T-helper 17 cell (primary cell): ENCODE measurements at places on chromosomes 1 and 21. TPM values are rescaled to one million over a fixed set of nuclear protein-coding genes. Genes with fewer than 3 reads are reported as not detected.

NPHS2 gene
- total RNA-seq, result not detected

CA14 gene
- not detected for total RNA-seq

OR2L5 gene
- total RNA-seq, result not detected

SMCP gene
- total RNA-seq, result not detected

NUDT17 gene
- 2.1 TPM for total RNA-seq

TDRD5 gene
- not detected for total RNA-seq

CYP2J2 gene
- 0.63 TPM for total RNA-seq

SAMSN1 gene
- 64.9 TPM for total RNA-seq

MTMR11 gene
- 0.35 TPM for total RNA-seq

DNA sequence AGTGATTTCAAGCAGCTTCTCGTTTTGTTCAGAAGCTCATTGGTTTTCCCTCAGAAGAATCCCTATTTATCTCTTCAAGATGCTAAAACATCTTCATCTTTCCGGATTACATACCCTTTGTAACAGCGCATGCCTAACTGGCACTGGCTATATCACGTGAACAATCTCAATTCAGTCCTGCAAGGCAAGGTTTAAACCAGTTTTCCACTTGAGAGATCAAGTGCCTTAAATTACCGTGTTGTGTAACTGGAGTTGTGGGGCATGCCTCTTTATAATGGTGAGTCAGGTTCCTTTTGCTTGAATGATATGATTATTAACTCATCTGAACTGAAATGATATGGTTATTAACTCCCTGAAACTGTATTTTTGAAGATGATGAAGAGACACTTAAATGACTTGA lies 11.0 kb upstream of the ZFP69B start:
- DNase-seq, result no peak
- H3K4me3 ChIP-seq, result no peak overlapping the region
- no peaks in the 10 kb centered on the region for H3K36me3 ChIP-seq
- H3K4me1 ChIP-seq, result peaks cover 4% of the 10 kb centered on the region
- H3K27me3 ChIP-seq, result no peaks in the 10 kb centered on the region

- no peak for DNase-seq
- H3K36me3 ChIP-seq, result peaks cover 6% of the 10 kb centered on the region
- H3K4me3 ChIP-seq, result no peak overlapping the region
- H3K4me1 ChIP-seq, result peaks cover 2% of the 10 kb centered on the region
Measured at GRCh38 chr1:41097105-41097504, 75.6 kb upstream of the SLFNL1 start.

DNA sequence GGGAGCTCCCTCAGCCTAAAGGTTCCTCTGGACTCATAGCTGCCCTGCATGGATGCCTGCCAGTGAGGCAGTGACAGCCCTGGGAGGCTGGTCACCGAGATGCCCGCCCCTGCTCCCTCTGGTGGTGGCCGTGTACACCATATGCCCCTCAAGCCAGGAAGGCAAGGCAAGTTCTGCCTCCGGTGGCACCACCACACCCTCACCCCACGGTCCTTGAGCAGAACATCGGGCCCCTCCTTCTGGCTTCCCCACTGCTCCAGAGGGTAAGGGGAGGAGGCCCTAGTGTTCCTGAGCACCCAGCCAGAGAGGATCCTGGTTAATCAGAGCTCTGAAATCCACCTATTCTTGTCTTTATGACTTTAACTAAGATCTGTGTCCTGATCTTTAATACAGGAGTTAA lies 1.5 kb upstream of the S100A14 start:
- H3K27ac ChIP-seq, result no peak overlapping the region
- DNase-seq, result peak; percentile 61
- no peaks in the 10 kb centered on the region for H3K27me3 ChIP-seq

DNA sequence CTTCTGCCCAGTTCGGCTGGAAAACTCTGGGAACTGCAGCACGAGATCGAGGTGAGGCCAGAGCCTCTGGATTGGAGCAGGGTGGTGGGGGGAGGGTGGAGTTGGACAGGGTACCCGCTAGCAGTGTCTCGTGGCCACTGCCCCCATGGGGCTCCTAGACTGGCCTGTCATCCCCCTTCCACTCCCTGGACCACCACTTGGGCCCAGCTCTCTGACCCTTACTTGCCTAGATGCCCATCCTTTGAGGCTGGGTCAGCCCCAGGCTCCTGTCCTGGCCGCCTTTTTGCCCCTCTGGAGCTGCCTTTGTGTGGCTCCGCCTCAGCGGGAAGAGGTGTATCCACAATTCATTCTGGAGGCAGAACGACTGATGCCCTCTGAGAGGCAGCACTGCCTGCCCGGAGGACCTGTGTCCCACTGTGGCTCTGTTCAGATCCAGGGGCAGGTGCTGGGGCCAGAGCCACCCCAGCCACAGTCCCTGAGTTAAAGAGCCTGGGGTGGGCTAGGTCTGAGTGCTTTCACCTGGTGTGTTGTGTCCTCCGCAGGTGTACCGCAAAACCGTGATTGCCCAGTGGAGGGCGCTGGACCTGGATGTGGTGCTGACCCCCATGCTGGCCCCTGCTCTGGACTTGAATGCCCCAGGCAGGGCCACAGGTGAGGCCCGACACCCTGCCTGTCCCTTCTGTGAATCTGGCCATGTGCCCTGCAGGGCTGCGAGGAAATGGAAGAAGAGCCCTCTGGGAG lies 17.7 kb downstream of the FAAH start:
- no peak for DNase-seq
- H3K4me3 ChIP-seq, result peak overlapping the region; percentile 45
- H3K27me3 ChIP-seq, result no peaks in the 10 kb centered on the region

DNA sequence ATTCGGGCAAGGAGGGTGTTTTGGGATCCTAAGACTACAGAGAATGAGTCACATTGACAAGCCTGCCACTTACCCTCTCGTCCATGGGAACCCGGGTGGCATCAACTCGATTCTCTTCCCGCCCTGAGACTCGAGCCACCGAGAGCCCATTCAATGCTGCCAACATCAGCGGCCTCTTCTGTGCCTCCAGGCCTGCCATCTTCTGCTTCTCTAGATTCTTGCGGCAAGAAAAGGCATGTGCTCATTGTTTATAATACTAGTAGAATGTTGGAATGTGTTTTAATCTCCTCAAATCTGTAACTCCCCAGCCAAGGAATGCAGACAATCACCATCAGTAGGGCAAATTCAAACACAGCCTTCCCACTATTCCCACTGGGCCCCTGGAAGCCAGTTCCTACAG lies 96.9 kb downstream of the SMYD2 start:
- no peak overlapping the region for H3K4me3 ChIP-seq
- no peak overlapping the region for H3K27ac ChIP-seq
- peaks cover 3% of the 10 kb centered on the region for H3K4me1 ChIP-seq

- peaks cover 10% of the 10 kb centered on the region for H3K27me3 ChIP-seq
- no peak overlapping the region for H3K27ac ChIP-seq
- no peak overlapping the region for H3K4me3 ChIP-seq
- H3K4me1 ChIP-seq, result peaks cover 2% of the 10 kb centered on the region
- no peak for DNase-seq
- H3K36me3 ChIP-seq, result no peaks in the 10 kb centered on the region
Measured at GRCh38 chr1:96682056-96682455, 39.5 kb upstream of the PTBP2 start.

- H3K27ac ChIP-seq, result peak overlapping the region; percentile 91
- peaks cover 23% of the 10 kb centered on the region for H3K4me1 ChIP-seq
- no peak for DNase-seq
- no peaks in the 10 kb centered on the region for H3K36me3 ChIP-seq
Measured at GRCh38 chr1:193183019-193183627, 3.3 kb downstream of the B3GALT2 start.

- H3K4me1 ChIP-seq, result peaks cover 11% of the 10 kb centered on the region
- H3K36me3 ChIP-seq, result no peaks in the 10 kb centered on the region
- peaks cover 6% of the 10 kb centered on the region for H3K27me3 ChIP-seq
- no peak overlapping the region for H3K27ac ChIP-seq
- no peak overlapping the region for H3K4me3 ChIP-seq
- no peak for DNase-seq
Measured at GRCh38 chr1:228939881-228940392, 204.7 kb downstream of the RHOU start.

DNA sequence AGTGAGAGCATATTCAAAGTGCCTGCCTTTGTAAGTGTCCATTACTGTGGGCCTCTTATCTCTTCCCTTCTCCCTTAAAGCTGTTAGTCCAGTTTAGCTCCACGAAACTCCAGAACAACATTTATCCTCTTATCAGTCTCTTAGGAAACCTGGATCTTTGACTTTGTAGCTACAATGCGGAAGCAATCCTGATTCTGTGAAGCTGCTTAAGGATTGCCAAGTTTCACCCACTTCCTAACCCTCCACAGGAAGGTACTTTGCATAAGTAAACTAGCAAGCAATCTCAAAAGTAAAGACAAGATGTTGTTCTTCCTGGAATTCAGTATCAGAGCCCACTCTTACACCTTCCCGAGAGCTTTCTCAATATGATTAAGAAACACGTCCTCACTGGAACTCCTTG lies 164.9 kb upstream of the USP25 start:
- H3K27me3 ChIP-seq, result peaks cover 66% of the 10 kb centered on the region
- no peak for DNase-seq

GRCh38 chr21:34843562-34843961 lies 174.8 kb downstream of the CLIC6 start:
- H3K4me3 ChIP-seq, result no peak overlapping the region
- no peaks in the 10 kb centered on the region for H3K27me3 ChIP-seq
- H3K27ac ChIP-seq, result peak overlapping the region; percentile 89
- no peak for DNase-seq
- H3K36me3 ChIP-seq, result peaks cover 5% of the 10 kb centered on the region

GRCh38 chr1:116433275-116434257 lies 60.5 kb downstream of the ATP1A1 start:
- no peaks in the 10 kb centered on the region for H3K4me1 ChIP-seq
- no peak overlapping the region for H3K27ac ChIP-seq
- no peak for DNase-seq
- peaks cover 8% of the 10 kb centered on the region for H3K27me3 ChIP-seq

- H3K27ac ChIP-seq, result no peak overlapping the region
- peaks cover 2% of the 10 kb centered on the region for H3K36me3 ChIP-seq
- no peaks in the 10 kb centered on the region for H3K27me3 ChIP-seq
- H3K4me1 ChIP-seq, result no peaks in the 10 kb centered on the region
- DNase-seq, result no peak
Measured at GRCh38 chr1:119080586-119080985, 59.9 kb downstream of the WARS2 start.

DNA sequence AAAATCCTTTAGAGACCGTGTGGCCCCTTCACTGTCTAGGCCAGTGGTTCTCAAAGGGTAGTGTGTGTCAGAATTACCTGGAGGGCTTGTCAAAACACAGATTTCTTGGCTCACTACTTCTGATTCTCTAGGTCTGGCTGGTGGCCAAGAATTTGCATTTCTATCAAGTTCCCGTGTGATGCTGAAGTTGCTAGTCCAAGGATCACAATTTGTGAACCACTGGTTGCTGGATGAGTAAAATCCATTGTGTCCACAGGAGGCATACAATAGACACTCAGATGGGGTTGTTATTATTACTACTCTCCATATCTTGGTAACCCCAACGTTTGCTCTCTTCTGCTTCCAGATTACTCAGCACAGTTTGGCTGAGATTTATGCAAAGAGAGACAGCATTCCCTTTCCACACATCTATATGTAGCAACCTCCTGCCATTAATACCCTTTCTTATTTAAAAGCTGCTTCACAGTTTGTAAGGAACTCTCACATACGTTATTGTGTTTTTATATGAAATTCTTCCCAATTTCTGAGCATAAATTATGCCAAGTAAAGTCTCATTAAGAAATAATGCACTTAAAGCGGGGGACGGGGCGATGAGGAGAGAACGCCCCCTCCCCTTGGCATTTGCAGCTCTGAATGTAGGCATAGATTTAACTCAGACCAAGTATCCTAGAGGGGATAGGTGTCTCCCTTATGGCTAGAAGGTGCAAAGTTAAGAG lies 720 bp upstream of the TMCC2 start:
- H3K4me3 ChIP-seq, result peak overlapping the region; percentile 77
- DNase-seq, result no peak
- H3K27me3 ChIP-seq, result peaks cover 18% of the 10 kb centered on the region
- H3K4me1 ChIP-seq, result peaks cover 24% of the 10 kb centered on the region
- peak overlapping the region; percentile 24 for H3K27ac ChIP-seq

- peak; percentile 22 for DNase-seq
- H3K4me1 ChIP-seq, result peaks cover 21% of the 10 kb centered on the region
- peak overlapping the region; percentile 94 for H3K27ac ChIP-seq
- H3K36me3 ChIP-seq, result peaks cover 8% of the 10 kb centered on the region
Measured at GRCh38 chr1:16888860-16889816, 6.6 kb upstream of the RNU1-2 start.

DNA sequence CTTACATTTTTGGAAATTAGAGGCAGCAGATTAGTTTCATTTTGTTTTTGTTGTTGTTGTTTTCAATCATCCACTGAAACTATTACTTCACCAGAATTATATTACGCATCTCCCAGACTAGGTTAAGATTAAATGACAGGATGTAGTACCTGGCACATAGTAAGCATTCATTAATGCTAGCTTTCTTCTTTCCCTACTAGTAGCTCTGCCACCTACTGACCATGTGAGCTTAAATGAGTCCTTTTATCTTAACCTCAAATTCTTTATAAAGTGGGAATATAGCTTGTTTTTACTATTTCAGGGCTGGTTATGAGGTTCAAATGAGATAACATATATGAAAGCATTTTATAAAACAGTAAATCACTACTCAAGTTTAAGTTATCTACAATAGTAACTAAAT lies 10.2 kb upstream of the ASPM start:
- H3K27ac ChIP-seq, result no peak overlapping the region
- H3K4me3 ChIP-seq, result no peak overlapping the region
- H3K36me3 ChIP-seq, result peaks cover 2% of the 10 kb centered on the region

DNA sequence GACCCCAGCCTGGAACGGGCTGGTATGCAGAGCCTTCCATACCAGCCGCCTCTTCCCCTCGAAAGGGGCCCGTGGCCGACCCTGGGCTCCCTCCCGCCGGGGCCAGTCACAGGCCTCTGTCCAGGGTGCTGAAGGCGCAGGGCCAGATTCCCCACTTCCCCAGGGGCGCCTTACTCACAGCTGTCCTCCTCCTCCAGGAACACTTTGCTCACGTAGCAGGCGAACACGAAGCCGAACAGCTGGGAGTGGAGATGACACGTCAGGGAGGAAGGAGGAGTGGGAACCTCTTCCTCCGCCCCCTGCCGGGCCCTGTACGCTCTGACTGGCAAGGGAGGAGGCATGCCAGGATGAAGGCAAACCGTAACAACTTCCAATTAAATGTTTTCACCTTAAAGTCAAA lies 57.3 kb downstream of the NKAIN1 start:
- peaks cover 3% of the 10 kb centered on the region for H3K36me3 ChIP-seq
- H3K4me3 ChIP-seq, result peak overlapping the region; percentile 31
- no peak overlapping the region for H3K27ac ChIP-seq
- H3K27me3 ChIP-seq, result peaks cover 57% of the 10 kb centered on the region
- H3K4me1 ChIP-seq, result peaks cover 13% of the 10 kb centered on the region

DNA sequence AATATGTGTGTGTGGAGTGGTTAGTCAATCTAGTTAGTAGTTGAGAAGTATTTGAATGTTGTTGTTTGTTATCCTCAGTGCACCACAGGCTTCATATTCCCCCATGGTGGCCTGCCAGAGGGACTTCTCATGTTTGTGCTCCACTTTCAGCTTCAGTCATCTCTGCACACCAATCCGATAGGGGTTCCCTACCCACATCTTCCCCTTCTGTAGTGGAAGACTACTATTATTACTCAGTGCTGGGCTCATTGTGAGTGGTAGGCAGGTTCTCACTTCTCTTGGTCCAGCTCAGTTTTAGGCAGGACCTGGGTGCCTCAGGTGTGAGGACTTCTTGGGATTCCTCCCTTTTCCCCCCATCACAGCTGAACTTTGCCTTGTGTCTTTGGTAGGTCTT lies 14.2 kb downstream of the MT1HL1 start:
- no peak overlapping the region for H3K4me3 ChIP-seq
- no peaks in the 10 kb centered on the region for H3K36me3 ChIP-seq
- H3K4me1 ChIP-seq, result no peaks in the 10 kb centered on the region
- H3K27ac ChIP-seq, result no peak overlapping the region
- no peak for DNase-seq
